MV-4-11 (cell line): ENCODE measurements at places on chromosomes 5 and 9.

- DNase-seq, result peak; percentile 77
Observed at GRCh38 chr9:121503444-121503843, 3.8 kb upstream of the GGTA1 start.

DNA sequence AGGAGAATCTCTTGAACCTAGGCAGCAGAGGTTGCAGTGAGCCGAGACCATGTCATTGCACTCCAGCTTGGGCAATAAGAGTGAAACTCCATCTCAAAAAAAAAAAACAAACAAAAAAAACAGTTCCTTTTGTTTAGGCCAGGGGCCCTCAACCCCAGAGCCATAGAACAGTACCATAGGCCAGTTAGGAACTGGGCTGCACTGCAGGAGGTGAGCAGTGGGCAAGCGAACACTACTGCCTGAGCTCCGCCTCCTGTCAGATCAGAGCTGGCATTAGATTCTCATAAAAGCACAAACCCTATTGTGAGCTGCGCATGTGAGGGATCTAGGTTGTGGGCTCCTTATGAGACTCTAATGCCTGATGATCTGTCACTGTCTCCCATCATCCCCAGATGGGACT lies 49.1 kb upstream of the SUB1 start:
- peak; percentile 25 for DNase-seq

- DNase-seq, result peak; percentile 40
Observed at GRCh38 chr5:119418606-119419100, 33.6 kb upstream of the HSD17B4 start.

GRCh38 chr5:139975306-139975705 lies 67.8 kb downstream of the NRG2 start:
- DNase-seq, result no peak

DNA sequence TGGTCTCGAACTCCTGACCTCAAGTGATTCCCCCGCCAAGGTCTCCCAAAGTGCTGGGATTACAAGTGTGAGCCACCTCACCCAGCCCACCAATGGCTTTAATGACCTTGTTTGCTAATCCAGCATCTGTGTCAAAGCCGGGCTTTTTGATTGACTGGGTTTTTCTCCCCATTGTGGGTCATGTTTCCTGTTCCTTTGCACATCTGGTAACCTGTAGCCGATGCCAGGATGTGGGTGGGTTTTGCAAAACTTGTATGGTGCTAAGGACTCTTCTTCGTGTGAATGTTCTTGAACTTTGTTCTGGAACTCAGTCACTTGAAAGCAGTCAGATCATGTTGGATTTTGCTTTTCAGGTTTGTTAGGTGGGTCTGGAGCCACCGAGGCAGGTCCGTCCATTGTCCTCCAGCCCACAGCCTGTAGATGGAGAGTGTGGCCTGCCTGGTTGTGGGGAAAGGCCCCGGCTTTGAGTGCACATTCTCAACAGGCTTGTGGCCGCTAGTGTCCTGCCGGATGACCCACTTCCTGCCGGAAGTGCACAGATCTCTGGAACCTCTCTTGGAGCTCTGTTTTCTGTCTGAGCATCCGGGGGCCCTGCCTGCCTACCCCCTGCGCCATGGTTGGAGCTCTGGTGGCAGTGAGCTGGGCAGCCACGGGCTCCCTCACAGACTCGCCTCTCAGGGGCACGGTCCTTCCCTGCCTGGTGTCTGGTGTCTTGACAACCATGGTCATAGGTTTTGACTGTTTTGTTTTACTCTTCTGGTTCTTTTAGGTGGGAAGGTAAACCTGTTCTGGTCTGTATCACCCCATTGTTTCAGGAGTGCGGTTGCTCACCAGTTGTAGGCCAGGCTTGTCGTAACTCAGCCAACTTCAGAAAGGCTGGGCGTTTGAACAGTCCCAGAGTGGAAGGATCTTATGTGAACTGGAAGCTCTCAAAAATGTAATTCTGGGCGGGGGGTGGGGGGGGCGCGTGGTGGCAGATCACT lies 69.6 kb upstream of the CACNA1B start:
- peak; percentile 6 for DNase-seq
